ENCODE measurements at places on chromosomes 13 and 19.

- no peak for DNase-seq
Observed at GRCh38 chr13:76693086-76693485, 193.1 kb downstream of the KCTD12 start.

DNA sequence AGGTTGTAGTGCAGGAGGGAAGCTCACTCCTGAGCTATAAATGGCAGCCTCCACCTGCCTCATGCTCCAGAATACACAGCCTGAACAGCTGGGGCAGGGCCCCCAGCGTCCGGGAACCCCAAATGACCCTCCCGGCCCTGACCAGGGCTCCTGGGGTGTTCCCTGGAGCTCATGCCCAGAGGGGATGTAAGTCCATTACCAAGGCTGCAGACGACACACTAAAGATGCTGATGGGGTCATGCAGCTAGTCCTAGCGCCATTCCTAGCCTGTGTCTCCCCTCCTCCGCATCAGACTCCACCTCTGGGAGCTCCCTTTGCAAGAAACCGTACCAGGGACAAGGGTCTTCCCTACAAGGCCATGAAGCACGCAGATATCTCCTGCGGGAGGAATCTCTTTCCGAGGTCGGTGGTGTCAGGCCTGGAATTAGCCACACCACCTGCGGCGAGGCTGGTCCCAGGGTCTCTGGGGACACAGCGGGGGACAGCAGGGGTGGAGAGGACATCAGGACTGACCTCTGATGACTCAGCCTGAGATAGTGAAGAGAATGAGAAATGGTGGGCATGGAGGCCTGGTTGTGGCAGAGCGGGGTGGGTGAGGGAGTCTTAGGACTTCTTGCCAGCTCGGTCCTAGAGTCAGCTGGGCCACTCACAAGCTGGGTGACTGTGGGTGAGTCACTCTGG lies 11.9 kb upstream of the TPM4 start:
- DNase-seq: no peak

DNA sequence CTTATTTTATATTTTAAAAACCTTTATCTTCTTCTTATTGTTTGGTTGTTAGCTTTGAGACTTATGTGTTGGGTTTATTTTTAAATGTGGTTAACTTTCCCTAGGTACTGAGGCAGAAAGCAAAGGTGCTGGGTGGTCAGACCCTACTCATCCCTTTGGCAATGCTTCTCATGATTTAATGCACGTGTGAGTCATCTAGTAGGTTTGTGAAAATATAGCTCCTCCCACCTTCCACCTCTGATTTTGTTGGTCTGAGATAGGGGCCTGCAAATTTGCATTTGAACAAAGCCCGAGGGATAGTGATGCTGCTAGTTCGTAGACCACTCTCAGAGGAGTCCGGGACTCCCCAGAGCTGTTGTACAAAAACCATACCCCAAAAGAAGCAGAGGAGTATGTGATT lies 771.3 kb upstream of the ARGLU1 start:
- no peak for DNase-seq

- peak; percentile 38 for DNase-seq
Observed at GRCh38 chr13:36038785-36039555, 92.2 kb downstream of the DCLK1 start.

- DNase-seq: no peak
Observed at GRCh38 chr13:97282705-97283104, 60.6 kb downstream of the MBNL2 start.

DNA sequence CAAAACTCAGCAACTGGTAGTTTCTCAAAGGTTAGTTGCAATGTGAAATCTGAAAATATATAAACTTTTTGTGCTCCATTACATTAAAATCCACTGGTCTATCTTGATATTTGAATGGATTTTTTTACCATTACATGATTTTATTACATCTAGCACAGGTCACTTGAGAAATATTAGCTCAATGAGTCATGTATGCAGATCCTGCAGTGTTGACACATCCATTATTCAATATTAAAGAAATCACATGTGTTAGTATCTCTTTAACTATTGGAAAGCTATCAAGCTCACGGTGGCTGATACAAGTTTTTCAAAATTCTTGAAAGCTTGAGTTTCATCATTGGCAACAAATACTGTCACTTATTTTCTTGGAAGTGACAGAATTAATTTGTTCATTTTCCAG lies 373.9 kb upstream of the TSHZ3 start:
- no peak for DNase-seq

DNA sequence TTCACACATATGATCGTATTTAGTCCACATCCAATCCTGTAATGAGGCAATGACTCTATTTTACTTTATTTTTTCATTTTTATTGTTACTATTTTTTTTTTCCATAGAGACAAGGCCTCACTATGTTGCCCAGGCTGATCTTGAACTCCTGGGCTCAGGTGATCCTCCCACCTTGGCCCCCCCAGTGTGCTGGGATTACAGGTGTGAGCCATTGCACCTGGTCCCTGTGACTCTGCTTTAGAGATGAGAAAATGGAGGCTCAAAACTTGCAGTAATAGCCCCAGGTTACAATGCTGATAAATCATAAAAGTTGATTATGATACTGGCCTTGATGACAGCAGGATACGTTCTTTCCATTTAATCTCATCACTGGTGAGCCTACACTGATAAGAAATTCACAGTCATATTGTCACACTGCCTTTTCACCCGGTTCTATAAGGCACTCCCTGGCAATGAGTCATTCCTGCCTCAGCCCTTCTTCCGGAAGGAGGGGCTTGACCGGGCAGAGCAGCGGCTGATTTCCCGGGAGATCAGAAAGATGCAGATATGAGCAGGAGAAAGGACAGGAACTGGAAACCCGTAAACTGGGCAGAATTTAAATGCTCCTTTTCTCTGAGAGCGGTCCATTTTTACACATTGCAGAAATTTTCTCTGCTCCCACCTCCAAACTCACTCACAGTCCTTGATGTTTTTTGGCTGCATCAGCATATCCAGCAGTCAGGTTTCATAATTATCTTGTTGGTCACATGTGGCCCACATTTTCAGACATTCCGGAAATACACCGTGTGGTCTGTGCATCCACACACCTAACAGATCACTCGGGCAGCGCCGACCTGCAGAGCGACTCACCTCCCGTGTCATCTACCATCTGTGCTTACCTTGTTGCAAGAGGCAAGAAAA lies 616.4 kb downstream of the EFNB2 start:
- peak; percentile 89 for DNase-seq

DNA sequence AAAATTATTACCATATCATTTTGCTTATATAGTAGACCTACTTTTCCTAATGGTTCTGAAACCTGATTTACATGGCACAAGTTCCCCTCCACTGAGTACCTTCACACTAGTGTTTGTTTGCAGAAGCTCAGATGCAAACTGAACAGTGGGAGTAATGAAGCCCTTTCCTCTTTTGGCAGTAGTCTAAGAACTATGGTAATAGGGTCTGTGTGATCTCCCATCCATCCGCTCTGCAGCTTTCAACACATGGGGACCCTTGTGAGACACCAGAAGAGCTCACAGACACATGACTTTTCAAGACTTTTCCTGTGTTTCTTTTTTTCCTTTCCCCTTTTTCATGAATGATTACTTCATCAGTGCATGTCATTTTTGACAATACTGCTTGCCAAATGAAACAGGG lies 336.0 kb downstream of the ATP8A2 start:
- DNase-seq: no peak

GRCh38 chr13:58919551-58919950 lies 1244.2 kb downstream of the DIAPH3 start:
- DNase-seq: no peak

GRCh38 chr13:20197361-20197834 lies 4.7 kb upstream of the GJB2 start:
- DNase-seq: no peak

GRCh38 chr19:15631817-15632216 lies 8.9 kb upstream of the CYP4F3 start:
- DNase-seq: no peak

GRCh38 chr13:98349731-98350305 lies 172.7 kb upstream of the RNF113B start:
- no peak for DNase-seq

DNA sequence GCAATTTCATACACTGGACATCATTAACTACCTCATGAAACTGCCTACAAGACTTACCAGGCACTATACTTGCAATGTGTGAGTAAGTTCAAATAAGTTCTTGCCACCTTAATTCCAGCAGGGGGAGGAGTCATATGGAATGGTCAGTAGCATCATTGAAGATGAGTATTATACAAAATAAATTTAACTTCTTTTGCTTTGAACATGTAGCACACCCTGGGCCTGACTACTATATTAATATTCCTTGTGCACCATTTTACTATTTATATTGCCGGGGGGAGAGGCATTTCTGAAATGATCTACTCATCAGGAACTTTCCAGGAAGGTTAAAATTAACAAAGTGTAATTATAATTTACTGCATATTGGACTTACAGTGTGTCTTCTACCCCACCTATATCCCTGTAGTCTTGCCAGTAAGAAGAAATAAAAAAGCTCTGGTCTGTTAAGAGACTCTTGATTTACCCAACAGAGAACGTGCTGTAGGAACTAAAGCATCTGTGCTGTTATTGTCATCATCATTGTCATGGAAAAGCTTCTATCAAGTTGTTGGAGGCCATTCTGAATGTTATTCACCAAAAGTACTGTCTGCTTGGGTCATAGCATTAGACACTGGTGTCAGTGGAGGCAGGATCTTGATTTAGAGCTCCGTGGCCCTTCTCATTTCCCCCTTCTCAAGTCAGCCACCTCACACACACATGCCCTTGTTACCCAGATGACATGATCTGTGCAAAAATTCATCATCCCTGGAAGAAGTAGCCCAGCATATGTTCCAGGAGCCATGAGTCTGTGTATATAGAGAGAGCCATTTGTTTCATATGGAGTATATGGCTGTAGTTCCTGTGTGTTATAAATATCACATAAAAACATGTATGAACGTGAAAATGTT lies 147.1 kb downstream of the MTUS2 start:
- no peak for DNase-seq

DNA sequence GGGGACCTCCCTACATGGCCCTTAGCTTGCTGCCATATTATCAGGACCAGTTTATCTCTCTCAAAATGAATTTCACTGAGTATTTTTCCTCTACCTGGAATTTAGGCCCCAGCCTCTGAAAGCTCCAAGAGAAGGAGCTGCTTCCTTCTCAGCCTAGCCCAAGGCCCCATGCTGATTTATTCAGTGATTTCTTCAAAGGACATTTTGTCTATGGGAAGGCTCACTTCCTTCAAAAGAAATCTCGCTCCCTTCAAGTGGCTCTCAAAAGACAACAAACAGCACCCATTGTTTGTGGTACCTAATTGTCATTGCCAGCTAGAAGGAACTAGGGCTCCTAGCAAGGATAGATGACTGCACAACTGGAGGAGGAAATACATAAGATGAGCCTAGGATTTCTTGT lies 172.4 kb downstream of the SLC7A1 start:
- no peak for DNase-seq

- DNase-seq: no peak
Observed at GRCh38 chr19:34305221-34306083, 51.1 kb downstream of the GARRE1 start.

DNA sequence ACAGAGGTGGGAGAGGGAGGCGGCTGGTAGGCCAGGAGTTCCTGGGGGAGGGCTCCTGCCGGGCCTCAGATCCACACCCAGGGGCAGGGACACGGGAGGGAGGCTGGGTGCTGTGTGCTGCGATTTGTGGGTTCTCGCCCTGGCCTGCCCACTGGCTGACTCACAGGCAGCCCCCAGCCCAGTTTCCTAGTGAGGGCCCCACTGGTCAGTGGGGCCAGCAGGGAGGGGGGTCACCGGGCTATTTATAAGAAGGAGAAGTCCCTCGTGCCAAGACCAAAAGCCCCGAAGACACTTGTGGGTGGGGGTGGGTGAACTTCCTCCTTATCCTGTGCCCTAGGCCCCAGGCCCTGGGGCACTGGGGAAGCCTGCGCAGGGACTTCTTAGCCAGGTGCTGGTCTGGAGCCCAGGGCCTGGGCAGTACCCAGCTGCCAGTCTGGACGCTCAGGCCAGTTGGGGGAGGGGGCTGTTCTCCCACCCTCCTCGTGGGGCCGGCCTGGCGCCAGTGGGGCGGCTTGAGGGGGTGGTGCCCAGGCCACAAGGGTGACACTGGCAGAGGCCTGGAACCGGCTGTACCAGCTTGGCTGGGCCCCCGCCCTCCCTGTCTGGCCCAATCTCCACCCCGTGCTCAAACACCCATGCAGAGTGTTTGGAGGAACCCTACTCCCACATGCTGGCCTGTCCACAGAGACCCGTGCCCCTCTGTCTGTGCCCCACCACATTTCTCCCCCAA lies 5.0 kb upstream of the JUNB start:
- DNase-seq: no peak

- DNase-seq: no peak
Observed at GRCh38 chr19:1254530-1255185, 6.3 kb downstream of the MIDN start.

DNA sequence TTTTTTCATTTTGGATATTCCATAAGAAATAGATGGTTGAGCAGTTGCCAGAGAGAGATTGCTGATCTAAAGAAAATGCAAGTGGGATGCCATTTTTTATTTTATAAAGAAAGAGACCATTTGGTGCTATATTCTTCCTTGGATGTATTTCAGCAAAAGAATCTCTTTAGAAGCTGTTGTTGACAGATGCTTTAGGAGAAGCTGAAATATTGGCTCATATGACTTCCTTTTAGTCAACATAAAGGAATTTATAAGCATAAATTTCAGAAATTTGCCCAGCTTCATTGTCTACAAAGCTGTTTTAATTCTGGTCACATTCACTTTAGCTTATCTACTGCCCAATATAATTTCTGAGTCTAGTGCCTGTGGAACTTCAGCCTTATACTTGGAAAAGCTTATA lies 36.9 kb downstream of the POLR1D start:
- no peak for DNase-seq

- no peak for DNase-seq
Observed at GRCh38 chr13:91304741-91305140, 42.7 kb upstream of the MIR17HG start.

DNA sequence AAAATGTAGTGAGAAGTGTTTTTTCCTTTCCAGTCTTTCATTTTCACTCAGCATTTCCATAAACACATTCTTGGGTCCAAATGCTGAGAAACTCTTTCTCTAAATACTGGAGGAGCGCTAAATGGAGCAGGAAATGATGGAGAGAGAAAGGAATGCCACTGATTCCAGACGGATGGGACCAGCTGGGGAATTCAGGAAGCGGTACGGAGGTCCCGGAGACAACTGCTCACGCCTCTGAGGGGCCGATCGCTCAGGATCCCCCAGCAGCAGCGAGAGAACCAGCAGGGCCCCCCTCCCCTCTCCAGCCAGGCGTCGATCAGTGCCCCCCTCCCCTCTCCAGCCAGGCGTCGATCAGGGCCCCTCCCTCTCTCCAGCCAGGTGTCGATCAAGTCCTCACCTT lies 13.2 kb downstream of the RASA3 start:
- DNase-seq: peak; percentile 86

- no peak for DNase-seq
Observed at GRCh38 chr13:40648040-40648439, 18.4 kb downstream of the FOXO1 start.

GRCh38 chr13:79866436-79866835 lies 385.5 kb downstream of the NDFIP2 start:
- no peak for DNase-seq

GRCh38 chr19:39792999-39793546 lies 14.4 kb downstream of the LEUTX start:
- peak; percentile 71 for DNase-seq

GRCh38 chr19:9939301-9939913 lies 3.1 kb upstream of the OLFM2 start:
- peak; percentile 43 for DNase-seq

Data from brain microvascular endothelial cell (primary cell).